ENCODE measurements at places on chromosomes 2 and 18. TPM values are rescaled to one million over a fixed set of nuclear protein-coding genes. Genes with fewer than 3 reads are reported as not detected.
A peak's percentile ranks its signal among the peaks of the same experiment; 100 is the strongest.

DNA sequence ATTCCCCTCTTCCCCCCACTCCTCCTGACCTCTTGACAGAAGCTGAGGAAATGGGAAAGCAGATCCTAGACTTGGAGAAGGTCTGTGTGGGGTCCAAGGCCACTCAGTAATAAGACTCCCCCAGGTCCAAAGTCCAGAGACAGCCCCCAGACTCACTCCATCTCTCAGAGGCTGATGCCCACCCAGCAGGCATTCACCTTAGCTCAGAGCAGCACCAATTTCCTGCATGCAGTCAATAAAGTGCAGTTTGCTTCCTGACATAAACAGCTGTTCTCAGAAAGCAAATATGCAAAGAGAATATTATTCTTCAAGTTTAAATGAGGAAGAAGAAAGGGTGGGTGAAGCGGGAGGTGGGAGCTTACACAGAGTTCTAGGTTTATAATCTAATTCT lies 84.1 kb upstream of the RTN4 start:
- no peaks in the 10 kb centered on the region for H3K27me3 ChIP-seq
- no peak overlapping the region for H3K27ac ChIP-seq
- H3K4me1 ChIP-seq = peaks cover 12% of the 10 kb centered on the region
- DNase-seq = no peak

- no peaks in the 10 kb centered on the region for H3K27me3 ChIP-seq
- DNase-seq = no peak
- no peak overlapping the region for H3K27ac ChIP-seq
- peaks cover 20% of the 10 kb centered on the region for H3K4me1 ChIP-seq
These were observed 450.8 kb downstream of the EIPR1 start for GRCh38 chr2:2926858-2927175.

The MC5R gene
- not detected for total RNA-seq

DNA sequence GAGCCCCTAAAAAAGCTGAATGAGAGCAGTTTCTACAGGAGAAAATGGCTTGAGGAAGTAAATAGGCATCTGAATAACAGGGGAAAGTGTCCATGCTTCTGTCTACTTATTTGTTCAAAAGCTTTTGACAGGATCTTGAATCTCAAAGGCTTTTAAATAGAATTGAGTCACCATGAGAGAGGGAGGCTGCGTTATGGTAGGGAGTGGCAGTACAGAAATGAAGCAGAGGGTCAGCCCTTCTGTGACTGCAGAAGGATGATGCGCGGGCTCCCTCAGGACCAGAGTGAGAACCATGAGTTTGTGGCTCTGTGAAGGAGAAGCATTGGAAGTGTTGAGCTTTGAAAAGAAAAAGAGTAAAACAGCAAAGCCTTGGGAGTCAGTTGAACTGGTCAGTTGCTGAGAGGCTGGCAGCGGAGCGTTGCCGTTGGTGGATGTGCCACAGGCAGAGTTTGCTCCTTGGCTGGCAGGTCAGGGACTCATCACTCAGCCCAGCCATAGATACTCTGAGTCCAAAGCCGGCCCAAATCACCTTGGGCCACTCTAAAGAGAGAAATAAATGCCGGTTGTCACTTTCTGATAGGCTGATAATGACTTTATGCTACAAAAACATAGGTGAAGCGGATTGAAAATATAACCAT lies 17.4 kb downstream of the COPS7B start:
- no peaks in the 10 kb centered on the region for H3K27me3 ChIP-seq
- no peak for DNase-seq
- peaks cover 4% of the 10 kb centered on the region for H3K4me1 ChIP-seq
- H3K27ac ChIP-seq = no peak overlapping the region
- no peak overlapping the region for H3K4me3 ChIP-seq

- DNase-seq = no peak
- H3K27ac ChIP-seq = no peak overlapping the region
- no peak overlapping the region for H3K4me3 ChIP-seq
- no peaks in the 10 kb centered on the region for H3K4me1 ChIP-seq
- H3K36me3 ChIP-seq = no peaks in the 10 kb centered on the region
These were observed 345.7 kb upstream of the SPRED2 start for GRCh38 chr2:65778137-65778536.

The RNF25 gene
- total RNA-seq = 33.4 TPM

The DSEL gene
- total RNA-seq = 49.8 TPM

- H3K36me3 ChIP-seq = no peaks in the 10 kb centered on the region
- no peak overlapping the region for H3K27ac ChIP-seq
- no peak for DNase-seq
- H3K27me3 ChIP-seq = no peaks in the 10 kb centered on the region
- peaks cover 1% of the 10 kb centered on the region for H3K4me1 ChIP-seq
These were observed 135.0 kb downstream of the MYCN start for GRCh38 chr2:16075045-16076012.

The TMEM178A gene
- 1.4 TPM for total RNA-seq

DNA sequence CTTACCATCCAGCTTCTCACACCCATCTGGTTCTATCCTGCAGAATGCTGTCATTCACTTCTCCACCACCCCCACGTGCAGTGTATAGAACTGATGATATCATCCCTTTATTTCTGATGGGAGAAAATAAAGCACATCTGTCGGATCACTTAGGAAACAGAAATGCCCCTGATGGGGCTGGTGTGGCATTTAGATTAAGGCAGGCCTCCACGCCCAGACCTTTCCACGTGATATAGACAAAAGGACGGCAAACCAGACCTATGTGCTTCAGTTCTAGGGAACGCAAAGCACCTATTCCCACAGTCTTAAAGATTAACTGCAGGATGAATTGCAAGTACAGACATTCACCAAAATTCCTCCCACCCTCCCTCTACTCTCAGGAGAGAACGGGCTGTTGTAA lies 27.6 kb upstream of the CABLES1 start:
- H3K36me3 ChIP-seq = peaks cover 2% of the 10 kb centered on the region
- H3K27ac ChIP-seq = peak overlapping the region; percentile 97
- no peaks in the 10 kb centered on the region for H3K27me3 ChIP-seq
- no peak overlapping the region for H3K4me3 ChIP-seq
- no peak for DNase-seq

- peaks cover 5% of the 10 kb centered on the region for H3K4me1 ChIP-seq
- DNase-seq = no peak
- H3K27ac ChIP-seq = no peak overlapping the region
- H3K27me3 ChIP-seq = peaks cover 31% of the 10 kb centered on the region
These were observed 39.0 kb upstream of the MAL start for GRCh38 chr2:94986392-94986963.

The OTX1 gene
- total RNA-seq = not detected

DNA sequence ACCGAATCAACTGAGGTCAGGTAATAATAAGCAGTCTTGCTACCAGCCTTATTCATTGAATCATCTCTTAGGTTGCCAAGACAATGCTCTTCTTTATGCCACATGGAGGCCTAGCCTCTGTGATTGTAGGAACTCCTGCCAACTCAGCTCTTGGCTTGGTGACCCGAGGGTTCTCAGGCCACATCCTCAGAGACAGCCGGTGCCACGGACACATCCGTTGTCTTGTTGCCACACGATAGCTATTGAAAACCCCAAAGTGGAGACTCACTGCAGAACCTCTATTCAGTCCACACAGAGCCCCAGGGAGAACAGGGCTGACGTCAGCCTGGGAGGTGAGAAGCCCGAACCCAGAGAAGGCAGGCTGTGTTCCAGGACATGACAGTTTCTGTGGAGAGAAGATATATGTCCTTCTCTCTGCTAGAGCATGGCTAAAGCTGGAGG lies 53.5 kb upstream of the TGFA start:
- no peak overlapping the region for H3K4me3 ChIP-seq
- no peak for DNase-seq
- no peak overlapping the region for H3K27ac ChIP-seq
- no peaks in the 10 kb centered on the region for H3K36me3 ChIP-seq
- no peaks in the 10 kb centered on the region for H3K4me1 ChIP-seq

DNA sequence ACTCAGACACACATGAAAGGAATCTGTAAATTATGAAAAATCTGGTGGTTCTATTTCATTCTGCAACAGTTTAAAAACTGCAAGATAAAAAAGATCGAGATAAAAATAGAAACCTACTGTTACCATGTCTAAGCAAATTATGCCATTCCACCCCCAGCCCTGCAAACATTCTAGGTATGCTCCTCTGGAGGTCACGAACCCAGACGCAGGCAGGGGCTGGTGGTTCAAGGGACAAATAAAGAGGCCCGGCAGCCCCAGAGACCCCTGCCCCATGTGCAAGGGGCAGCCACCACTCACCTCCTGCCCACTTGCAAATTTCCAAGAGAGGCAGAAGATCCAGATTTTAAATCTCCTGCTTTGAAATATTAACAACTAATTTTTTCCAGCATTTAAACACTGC lies 210.5 kb downstream of the ANAPC1 start:
- H3K4me1 ChIP-seq = peaks cover 16% of the 10 kb centered on the region
- DNase-seq = no peak
- H3K4me3 ChIP-seq = no peak overlapping the region
- no peak overlapping the region for H3K27ac ChIP-seq

- H3K4me3 ChIP-seq = no peak overlapping the region
- H3K27me3 ChIP-seq = peaks cover 24% of the 10 kb centered on the region
- peaks cover 16% of the 10 kb centered on the region for H3K4me1 ChIP-seq
- DNase-seq = no peak
- no peaks in the 10 kb centered on the region for H3K36me3 ChIP-seq
- H3K27ac ChIP-seq = no peak overlapping the region
These were observed 60.1 kb upstream of the GLI2 start for GRCh38 chr2:120675460-120676130.

DNA sequence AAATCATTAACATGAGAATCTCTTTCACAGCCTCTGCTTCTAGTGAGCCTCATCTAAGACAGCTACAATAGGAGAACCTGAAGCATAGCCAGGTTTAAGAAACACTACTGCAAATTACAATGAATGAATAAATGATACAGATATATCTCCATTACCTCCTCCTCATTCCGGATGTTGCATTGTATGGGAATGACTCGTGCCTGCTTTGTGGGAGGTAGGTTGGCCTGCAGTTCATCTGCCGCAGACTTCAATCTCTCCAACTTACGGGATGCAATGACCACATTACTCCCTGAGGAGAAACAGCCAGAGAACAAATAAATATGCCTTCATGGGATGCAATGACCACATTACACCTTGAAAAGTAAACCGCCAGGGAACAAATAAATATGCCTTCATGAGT lies 15.4 kb downstream of the PECR start:
- peaks cover 2% of the 10 kb centered on the region for H3K36me3 ChIP-seq
- DNase-seq = no peak
- H3K4me1 ChIP-seq = peaks cover 4% of the 10 kb centered on the region
- no peak overlapping the region for H3K4me3 ChIP-seq

The PROKR1 gene
- total RNA-seq = not detected

- H3K4me3 ChIP-seq = no peak overlapping the region
- peaks cover 40% of the 10 kb centered on the region for H3K27me3 ChIP-seq
- H3K36me3 ChIP-seq = no peaks in the 10 kb centered on the region
- no peaks in the 10 kb centered on the region for H3K4me1 ChIP-seq
These were observed 20.3 kb downstream of the KCNG2 start for GRCh38 chr18:79818036-79818435.

The IL18R1 gene
- total RNA-seq = 0.49 TPM

DNA sequence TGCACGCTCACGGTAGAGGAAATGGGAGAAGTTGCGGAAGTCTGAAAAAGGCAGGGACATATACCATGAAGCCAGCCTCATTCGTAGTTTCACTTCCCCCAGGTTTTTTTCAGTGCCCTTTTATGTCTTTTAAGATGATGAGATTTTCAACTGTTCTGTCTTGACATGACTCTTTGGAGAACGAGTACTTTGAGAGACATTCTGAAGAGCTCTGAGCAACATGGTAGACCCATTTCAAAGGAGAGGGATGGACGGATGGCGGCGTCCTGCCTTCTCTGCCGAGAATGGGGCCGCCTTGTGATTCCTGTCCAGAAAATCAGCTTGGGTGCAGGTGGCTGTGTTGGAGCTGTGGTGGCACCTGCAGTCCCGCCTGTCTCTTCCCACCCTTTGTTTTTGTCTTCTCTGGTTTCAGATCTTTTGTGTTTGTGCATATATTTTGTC lies 41.7 kb downstream of the SH3BP4 start:
- H3K36me3 ChIP-seq = peaks cover 5% of the 10 kb centered on the region
- peak; percentile 62 for DNase-seq
- H3K4me3 ChIP-seq = no peak overlapping the region
- peak overlapping the region; percentile 36 for H3K27ac ChIP-seq

The CACNB4 gene
- 6.0 TPM for total RNA-seq

The FZD7 gene
- 63.1 TPM for total RNA-seq

GRCh38 chr18:6743999-6744398 lies 14.5 kb downstream of the ARHGAP28 start:
- H3K36me3 ChIP-seq = no peaks in the 10 kb centered on the region
- H3K4me3 ChIP-seq = no peak overlapping the region

DNA sequence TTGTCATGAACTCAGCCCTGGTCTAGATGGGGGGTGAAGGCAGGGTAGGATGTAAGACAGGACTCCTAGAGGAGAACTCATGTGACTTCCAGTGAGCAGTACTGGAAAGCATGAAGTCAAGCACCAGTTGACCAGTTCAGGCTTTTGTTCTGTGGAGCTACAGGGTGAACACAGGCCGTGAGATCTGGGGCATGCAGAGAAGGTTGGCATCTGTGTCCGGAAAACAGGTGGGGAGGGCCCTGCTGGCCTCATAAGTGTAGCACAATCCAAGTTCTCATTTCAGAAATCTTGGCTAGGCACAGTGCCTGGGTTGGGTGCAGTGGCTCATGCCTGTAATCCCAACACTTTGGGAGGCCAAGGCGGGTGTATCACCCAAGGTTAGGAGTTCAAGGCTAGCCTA lies 50.9 kb upstream of the SPATS2L start:
- DNase-seq = no peak
- no peaks in the 10 kb centered on the region for H3K27me3 ChIP-seq
- no peak overlapping the region for H3K27ac ChIP-seq
- no peak overlapping the region for H3K4me3 ChIP-seq

The PLB1 gene
- 8.2 TPM for total RNA-seq

GRCh38 chr2:107303964-107304363 lies 418.0 kb upstream of the ST6GAL2 start:
- peaks cover 6% of the 10 kb centered on the region for H3K27me3 ChIP-seq
- DNase-seq = no peak
- H3K36me3 ChIP-seq = peaks cover 2% of the 10 kb centered on the region
- no peak overlapping the region for H3K4me3 ChIP-seq
- H3K27ac ChIP-seq = no peak overlapping the region

DNA sequence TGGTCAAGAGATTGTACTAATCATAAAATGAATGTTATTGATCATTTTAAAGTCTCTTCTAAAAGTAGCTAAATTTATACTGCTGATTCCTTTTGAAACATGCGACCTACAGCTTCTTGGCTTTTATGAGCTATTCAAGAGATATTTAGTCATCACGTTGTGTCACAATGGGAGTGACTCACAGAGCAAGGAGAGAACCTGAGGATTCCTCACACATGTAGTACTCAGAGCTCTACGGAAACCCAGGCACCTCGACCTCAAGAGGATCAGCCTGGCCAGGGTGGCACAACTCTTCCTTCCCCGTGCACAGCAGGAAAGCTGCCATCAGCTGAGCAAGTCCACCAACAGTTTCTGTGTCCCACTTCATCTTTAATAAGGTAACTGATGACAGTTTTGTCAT lies at the start of gene DHRS9:
Gene DHRS9, plus strand, starts transcription at position 223 of the 400 bp plus-strand sequence. CDS start 12,019 bp downstream, outside the sequence.
- no peaks in the 10 kb centered on the region for H3K4me1 ChIP-seq
- H3K27ac ChIP-seq = no peak within 1 kb of the TSS
- peaks cover 2% of the 10 kb centered on the region for H3K27me3 ChIP-seq

The SERPINB4 gene
- total RNA-seq = not detected

DNA sequence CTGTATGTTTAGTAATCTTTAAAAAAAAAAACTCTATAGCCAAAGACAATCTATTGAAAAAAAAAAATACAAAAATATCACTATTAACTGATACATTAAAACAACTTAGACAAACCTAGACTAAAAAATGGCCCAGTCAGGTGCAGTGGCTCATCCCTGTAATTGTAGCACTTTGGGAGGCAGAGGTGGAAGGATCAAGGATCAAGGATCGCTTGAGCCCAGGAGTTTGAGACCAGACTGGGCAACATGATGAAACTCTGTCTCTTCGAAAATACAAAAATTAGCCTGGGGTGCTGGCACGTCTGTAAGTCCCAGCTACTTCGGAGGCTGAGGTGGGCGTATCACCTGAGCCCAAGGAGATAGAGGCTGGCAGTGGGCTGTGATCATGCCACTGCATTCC lies 16.1 kb downstream of the ESCO1 start:
- no peak overlapping the region for H3K4me3 ChIP-seq
- no peak for DNase-seq
- H3K36me3 ChIP-seq = no peaks in the 10 kb centered on the region
